Esophagus squamous epithelium (tissue), 5 donors: ENCODE measurements at places on chromosomes 1 and 21.

DNA sequence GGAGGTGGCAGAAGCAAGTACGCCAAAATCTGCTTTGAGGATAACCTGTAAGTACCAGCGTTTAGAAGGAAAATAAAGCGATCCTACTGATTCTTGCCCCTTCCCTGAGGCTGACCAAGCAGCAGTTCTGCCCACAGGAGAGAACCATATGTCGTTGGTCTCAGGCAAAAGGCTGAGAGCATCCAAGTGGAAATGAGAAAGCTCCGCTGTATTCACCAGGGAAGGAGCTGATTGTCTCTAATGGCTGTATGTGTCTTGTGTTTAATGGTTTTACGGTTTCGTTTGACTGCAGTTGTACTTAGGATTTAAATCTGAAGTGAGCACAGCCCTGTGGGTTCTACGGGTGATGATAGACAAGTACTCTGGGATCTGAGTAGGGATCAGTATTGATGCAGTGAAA is 21.9 kb downstream of the FAM3B start:
- no peak for DNase-seq

- no peak for DNase-seq
These were observed 46.7 kb downstream of the VANGL2 start for GRCh38 chr1:160446945-160447600.

- no peak for DNase-seq
These were observed 530.2 kb downstream of the PTPRC start for GRCh38 chr1:199168888-199169585.

- DNase-seq, result no peak
These were observed 8.4 kb upstream of the MRPS6 start for GRCh38 chr21:34065027-34065426.

- no peak for DNase-seq
These were observed 92.8 kb upstream of the CDC42BPA start for GRCh38 chr1:227411066-227411465.

DNA sequence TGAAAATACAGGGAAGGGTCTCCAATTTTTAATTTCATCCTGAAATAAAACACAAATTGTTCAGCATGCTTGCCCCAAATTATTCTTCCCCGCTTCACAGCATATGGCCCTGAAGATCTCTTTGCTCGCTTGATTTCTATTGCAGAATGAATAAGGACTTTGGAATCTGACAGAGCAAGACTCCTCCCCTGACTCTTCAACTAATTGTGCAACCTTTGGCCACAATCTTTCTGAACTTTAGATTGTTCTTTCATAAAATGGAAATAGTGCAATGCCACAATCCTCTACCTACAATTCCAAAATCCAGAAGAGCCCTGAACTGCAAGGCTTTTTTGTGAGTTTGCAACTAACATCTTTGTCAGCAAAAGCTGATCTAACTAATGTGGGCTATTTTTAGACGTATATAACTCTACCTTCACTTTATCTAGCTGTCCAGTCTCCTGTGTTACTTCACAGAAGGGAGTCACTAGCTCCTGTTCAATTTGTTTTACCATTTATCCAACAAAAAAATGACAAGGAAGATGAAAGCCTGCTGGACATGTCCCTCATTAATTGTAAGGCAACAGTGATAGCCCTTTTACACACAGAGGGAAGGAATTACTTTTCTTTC is 13.4 kb downstream of the RNASEL start:
- DNase-seq, result no peak

DNA sequence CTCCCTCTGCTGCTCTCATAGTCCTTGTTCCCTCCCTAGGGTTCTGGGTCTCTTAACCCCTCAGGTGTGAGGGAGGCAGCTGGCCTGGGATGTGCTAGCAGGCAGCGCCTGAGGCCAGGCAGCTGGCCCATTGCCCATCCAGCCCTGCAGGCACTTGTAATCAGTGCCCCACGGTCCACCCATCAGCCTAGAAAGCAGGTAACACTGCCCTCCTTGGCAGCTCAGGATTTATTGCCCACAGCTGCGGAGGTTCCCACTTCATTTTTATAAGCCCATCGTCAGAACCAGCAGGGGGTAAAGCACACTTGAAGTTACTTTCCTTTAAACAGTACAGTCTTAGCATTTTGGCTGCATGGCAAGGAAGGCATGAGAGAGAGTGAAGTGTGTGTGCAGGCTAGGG is 70.6 kb downstream of the TMEM53 start:
- DNase-seq, result no peak

DNA sequence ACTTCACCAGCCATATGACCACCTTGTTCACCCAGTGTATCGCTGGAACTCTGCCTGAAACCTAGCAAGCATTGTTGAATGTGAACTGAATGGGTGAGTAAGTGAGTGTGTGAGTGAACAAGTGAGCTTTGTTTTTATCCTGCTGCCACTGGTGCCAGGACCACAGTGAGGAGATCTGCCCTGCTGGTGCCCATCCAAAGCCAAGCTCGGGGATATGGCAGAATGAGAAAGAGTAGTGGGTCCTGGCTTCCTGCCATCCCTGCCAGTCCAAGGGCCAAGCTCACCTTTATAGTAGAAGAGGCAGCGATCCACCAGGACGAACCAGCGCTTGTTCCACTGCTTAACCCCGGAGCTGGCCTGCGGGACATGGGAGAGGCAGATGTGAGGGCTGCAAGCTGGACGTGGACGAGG is 53.4 kb upstream of the GOLT1A start:
- no peak for DNase-seq

GRCh38 chr21:46068516-46069079 is 29.3 kb upstream of the COL6A2 start:
- DNase-seq, result no peak

DNA sequence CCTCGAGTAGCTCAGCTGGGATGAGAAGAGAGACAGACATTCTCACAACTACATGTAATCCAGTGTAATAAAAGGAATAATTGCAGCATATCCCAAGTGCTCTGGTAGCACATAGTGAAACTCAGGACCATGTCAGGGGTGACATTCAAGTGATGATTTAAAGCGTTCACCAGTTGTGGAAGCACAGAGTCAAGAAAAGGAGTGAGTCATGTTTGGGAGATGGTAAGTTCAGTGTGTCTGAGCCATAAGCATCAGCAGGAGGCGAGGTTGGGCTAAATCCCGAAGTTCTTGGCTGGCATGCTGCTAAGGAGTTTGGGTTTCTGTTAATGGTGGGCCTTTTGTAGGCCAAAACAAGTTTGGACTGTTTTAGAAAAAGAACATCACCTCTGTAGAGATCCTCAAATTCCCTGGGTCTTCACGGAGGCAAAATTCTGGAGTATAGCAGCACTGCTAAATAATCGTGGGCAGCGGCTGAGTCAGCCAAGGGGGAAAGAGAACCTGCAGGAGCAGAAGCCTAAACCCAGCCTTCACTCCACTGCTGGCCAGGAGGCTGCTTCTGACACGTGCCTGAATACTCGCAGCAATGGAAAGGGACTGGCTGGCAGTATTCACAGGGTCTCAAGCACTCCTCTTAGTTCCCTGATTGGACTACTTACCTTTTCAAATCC is 7.2 kb upstream of the NHLH1 start:
- DNase-seq, result no peak

DNA sequence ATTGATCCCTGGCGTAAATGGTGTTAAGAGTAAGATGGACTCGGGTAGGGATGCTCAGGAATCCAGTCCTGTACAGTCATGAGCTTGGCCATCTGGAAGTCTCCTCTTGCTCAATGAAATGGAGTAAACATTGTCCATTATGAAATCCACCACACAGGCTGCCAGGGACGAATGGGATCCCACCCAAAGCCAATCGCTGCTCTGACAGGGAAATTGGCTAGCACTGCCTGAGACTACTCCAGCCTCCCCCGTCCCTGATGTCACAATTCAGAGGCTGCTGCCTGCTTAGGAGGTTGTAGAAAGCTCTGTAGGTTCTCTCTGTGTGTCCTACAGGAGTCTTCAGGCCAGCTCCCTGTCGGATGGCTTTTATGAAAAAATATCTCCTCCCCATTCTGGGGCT is at the start of gene HSD11B1:
TSS of gene HSD11B1 (plus strand) at position 263 of the 400 bp plus-strand sequence. CDS start at position 360, 97 bp downstream.
- DNase-seq, result no peak

GRCh38 chr1:28983509-28984310 is 69.3 kb downstream of the EPB41 start:
- no peak for DNase-seq

DNA sequence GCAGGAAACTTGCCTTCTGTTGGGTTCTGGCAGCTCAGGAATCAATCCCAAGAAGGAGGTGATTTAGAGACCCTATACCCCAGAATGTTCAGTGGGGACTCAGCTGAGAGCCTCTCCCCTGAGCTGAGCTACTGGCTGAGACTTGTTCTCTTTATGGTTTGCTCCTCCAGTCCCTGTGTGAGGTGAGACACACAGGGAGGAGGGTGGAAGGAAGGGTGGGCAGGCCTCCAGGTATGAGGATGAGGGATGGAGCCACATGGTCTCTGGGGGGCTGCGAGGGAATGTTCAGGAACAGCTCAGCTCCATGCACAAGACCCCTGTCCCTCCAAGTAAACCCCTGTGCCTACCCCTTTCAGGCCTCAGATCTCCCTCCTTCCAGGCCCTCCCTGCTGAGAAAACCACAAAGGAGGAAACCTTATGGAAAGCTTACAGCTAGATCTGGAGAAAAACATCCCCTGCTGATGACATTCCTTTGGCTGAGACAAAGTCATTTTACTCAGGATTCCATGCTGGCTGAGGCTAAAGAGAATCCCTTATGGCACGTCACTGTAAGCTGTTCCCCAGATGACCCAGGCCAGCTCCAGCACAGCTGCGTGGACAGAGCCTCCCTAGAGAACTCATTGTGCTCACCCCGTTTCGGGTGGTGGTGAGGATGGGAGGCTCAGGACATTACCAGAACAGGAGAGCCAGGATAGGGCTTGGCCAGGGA is 91.5 kb upstream of the IPO9 start:
- DNase-seq, result no peak

- DNase-seq, result no peak
These were observed 17.9 kb upstream of the H3-3A start for GRCh38 chr1:226044514-226045101.

DNA sequence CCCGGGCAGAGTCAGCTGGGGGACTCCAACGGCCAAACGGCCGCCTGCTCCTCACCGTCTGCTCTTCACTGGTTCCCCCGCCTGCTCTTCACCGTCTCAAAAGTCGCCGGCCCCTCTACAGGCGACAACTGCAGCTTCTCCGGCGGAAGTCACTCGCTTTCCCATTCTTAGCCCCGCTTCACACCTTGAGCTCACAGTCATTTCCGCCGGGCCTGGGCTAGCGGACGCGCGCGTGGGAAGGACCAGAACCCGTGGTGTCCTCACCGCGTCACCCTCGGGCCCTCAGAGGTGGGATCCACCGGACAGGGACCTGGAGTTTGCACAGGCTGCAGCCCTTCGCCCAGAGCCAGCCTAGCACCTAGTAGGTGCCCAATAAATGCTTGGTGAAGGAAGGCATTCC is 27.9 kb upstream of the HJV start:
- no peak for DNase-seq

DNA sequence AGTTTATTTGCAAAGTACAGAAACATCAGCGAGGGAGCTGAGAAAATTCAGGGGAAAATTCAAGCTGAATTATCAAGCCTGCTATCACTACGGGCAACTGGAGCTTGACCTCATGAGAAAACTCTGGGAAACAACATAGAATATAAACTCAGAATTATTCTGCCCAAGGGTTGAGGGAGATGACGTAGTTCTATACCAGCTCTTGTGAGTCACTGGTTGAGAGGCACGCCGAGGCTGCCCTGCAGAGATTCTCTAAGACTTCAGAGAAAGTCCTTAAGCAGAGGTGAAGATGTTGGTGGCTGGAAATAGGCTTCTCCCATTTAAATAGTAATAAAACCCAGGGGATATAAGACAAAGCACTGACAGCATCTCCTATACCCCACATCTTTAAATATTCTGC is 12.3 kb downstream of the SYDE2 start:
- DNase-seq, result no peak

DNA sequence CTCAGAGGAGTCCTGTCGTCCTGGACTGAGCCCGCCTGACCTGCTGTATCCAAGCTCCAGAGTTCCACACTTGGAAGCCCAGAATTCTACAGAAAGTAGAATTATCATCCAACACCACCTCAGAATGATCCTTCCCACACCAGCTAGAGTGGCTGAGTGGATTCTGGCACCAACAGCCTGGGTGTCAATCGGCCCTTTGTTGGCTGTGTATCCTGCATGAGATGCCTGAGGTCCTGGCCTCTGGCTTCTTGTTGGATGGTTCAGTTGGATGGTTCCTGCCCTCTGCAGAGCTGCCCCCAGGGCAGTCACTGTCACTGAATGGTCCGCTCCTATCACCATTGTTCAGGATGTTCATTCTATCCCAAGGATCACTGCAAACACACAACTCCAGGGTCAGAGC is 49.8 kb downstream of the PGBD5 start:
- no peak for DNase-seq

DNA sequence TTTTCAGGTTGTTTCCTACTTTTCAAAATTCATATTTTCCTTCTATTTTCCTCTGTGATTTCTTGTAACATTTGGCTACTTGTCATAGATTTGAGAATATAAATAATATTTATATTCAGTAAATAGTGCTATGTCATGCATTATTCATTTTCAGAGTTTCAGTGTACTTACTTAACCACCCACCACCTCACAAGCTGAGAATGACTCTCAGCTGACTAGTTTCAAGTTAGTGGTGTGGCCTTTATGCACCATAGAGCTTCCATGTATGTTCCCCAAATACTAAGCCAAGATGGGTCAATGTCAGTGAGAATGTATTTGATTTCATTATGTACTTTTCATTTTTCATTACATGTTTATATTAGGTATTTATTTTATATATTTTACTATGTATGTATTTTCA is 56.9 kb upstream of the RGS1 start:
- DNase-seq, result no peak

DNA sequence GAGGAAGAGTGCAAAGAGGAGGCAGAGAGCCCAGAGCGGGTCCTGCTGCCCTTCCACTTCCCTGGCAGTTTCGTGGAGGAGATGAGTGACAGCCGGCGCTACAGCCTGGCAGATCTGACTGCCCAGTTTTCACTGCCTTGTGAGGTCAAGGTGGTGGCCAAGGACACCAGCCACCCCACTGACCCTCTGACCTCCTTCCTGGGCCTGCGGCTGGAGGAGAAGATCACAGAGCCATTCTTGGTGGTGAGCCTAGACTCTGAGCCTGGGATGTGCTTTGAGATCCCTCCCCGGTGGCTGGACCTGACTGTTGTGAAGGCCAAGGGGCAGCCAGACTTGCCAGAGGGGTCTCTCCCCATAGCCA is 10.2 kb downstream of the THEMIS2 start:
- no peak for DNase-seq

- no peak for DNase-seq
These were observed 135.4 kb upstream of the TNR start for GRCh38 chr1:175878775-175879174.

DNA sequence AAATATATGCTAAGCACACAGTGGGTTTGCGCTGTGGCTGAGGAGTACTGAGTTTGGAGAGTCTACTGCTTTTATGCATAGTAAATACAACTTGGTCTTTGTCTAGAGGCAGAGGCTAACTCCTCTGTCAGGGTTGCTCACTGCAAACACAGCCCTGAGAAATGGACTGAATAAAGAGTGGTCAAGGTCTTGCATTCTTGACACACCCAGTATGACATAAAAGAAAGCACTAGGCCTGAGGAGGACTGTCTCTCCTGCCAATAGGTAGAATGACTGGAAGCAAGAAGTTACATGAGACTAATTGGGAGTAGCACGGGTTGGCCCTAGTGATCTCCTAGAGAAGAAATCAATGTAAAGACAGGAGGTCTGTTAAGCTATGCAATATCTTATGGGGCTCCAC is 367.2 kb upstream of the B3GALT2 start:
- no peak for DNase-seq

GRCh38 chr1:89698020-89698560 is 65.2 kb downstream of the LRRC8C start:
- no peak for DNase-seq

- DNase-seq, result no peak
These were observed 1353.2 kb upstream of the ADGRL2 start for GRCh38 chr1:80447526-80447925.
